ENCODE measurements at places on chromosomes 6 and 20.

- no peak for DNase-seq
Observed at GRCh38 chr6:3228046-3228671, 706 bp upstream of the TUBB2B start.

DNA sequence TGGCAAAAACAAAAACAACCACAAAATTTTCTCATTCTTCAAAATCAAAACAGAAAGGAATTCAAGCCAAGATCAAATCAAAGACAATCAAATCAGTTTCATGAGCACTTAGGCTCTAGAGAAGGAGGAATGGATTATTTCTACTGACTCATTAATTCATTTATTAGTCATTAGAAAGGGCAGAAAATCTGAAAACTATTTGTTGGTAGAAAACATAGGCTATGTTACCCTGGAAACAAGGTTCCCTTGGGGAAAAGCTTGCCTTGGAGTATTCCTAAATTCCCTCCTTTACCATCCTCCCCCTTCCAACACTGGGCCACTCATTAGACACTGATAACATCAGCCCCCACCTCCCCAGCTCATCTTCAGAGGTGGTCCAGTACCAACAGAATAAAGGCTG, 17.5 kb downstream of the KIF16B start:
- no peak for DNase-seq

GRCh38 chr6:144955392-144955791, 670.3 kb downstream of the UTRN start:
- no peak for DNase-seq

- DNase-seq, result no peak
Observed at GRCh38 chr6:110875548-110876169, 1.1 kb downstream of the AMD1 start.
